ENCODE measurements at places on chromosomes 5 and 9. TPM values are rescaled to one million over a fixed set of nuclear protein-coding genes. Genes with fewer than 3 reads are reported as not detected.

GRCh38 chr5:106459541-106459940 lies 1211.2 kb downstream of the EFNA5 start:
- DNase-seq: no peak

GABRA1 gene
- not detected for total RNA-seq

DNA sequence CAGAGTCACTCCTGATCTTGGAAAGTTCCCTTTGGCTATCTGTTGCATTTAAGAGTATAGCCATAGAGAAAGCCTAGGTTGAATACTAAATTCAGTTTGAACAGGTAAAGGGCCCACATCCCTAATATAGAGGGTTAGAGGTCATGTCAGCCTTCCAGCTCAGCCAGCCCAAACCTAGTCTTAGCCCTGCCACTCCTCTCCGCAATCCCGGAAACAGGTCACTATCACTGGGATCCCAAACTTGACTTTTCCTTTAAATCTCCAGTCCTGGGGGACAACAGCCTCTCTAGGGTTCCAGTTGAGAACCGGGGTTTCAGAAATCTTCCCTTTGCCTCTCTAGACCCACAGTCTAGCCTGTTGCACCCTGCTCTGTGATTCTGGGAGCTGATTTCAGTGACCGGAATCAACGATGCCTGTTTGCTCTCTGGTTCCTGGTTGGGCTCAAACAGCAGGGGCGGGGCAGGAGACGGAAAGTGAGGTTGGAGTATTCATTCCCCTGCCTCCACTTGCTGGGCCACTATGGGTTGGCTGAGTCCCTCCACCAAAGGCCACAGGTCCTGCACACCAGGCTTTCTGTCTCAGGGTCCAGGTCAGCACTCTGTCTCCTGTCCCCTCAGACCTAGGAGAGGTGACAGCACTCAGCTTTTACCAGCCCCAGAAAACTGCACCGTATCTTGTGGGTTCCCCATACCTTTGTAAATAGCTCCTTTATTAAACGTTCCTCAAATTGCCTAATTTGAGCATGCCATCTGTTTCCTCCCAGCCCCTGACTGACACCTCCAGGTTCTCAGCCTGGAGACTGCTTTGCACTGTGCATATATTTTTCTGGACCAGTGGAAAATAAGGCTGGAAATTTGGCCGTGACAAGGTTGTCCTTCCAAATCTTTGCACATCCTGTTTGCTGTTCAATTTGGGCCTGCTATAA lies 23.8 kb upstream of the CPEB4 start:
- DNase-seq: no peak

FXN gene
- total RNA-seq: 11.8 TPM

DNA sequence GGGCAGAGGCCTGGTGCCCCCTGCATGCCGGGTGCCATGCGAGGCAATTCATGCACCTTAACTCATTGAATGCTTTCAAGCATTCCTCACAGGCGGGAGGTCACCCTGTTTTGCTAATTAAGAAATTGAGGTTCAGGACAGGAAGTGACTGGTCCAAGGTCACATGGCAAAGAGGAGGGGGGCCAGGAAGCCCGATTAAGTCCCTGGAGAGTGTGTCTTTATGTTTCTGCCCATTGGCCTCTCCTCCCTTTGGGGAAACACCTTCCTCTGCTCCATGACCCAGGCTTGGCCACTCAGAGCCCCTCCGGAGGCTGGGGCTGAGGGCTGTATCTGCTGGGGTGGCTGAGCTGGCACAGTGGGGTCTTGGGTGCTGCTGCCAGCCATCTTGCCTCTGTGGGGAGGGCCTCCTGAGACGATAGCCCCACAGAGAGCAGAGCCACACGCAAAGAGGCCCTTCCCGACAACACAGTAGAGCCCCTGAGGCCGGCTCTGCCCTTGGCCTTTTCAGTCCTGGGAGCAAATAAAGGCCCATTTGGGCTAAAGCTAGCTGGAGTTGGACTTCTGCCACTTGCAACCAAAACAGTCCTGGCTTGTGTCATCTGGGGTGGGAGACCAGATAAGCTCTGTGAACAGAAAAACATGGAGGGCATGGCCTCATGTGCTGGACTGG lies 90.8 kb upstream of the NEURL1B start:
- no peak for DNase-seq

DNA sequence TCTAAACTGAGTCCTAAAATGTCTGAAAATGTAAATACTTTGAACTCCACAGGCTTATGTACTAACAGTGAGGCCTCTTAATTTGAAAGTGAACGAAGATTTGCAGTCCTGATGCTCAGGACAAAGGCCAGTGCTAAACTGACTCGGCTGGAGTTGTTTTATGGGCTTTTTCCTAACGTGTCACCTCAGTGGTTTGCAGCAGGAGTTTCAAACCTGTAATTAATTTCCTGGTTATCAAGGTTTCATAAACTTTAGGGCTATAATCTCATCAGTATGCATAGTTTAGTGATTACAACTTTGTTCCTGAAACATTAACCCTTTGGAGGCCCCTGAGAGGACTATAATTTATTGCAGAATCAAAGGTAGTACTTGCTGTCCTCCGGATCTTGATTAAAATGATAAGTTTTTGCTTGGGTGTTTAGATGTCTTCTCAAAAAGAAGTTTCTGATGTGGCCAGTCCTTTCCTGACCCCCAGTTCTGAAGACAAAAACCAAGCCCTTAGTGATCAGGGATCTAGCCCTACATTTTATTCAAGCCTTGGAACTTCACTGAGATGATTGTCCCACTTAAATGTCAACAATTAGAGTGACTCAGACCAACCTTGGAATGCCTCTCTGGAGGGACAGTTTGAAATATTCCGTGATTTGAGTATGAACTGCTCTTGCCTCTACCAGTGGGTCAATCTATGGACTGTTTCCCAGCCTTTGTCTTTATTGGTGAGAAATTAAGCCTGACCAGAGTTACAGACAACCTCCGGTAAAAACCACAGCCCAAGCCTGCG lies 11.1 kb upstream of the S100Z start:
- DNase-seq: no peak

- DNase-seq: peak; percentile 67
Measured at GRCh38 chr5:159645179-159645846, 271.0 kb upstream of the ADRA1B start.

- no peak for DNase-seq
Measured at GRCh38 chr5:127561254-127561653, 43.8 kb downstream of the PRRC1 start.

DNA sequence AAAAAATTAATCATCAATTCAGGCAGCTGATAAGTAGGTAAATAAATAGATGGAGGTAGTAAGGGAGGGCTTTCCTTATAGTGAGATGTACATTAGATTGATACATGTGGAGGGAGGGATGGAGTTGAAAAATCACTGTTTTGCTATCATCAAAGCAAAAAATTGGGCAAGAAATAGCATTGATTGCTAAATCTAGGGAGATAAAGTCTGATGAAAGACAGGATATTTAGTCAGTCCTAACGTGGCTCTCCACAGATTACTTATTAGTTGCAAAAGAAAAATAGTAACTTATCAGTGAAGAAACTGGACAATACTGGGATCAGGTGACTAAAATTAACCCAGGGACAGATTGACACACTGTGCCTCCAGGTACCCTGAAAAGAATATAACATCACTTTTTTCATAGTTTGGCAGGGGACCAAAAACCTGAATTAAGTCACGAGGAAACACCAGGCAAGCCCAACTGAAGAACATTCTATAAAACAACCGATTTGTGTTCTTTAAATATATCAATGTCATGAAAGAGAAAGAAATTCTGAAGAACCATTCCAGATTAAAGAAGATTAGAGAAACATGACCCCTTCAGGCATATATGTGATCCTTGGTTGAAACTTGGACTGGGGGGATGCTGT lies 27.1 kb upstream of the GOLPH3 start:
- no peak for DNase-seq

DNA sequence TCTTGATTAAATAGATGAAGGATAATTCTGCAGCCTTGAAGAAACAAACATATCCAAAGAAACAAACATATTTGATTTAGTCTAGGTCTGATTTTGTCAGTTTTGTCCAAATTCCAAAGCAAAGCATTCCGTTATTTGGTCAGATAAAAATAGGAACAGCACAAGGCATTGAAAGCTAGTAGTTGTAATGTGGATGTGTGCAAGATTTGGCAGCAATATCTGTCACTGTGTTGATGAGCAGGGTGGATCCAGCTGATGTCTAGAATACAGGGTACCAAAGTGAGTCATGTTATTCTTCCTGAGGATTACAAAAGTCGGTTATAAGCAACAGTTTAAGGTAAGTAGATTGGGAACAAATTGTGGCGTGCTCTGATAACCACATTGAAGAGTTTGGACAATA lies 69.3 kb upstream of the PLPPR1 start:
- no peak for DNase-seq

- DNase-seq: no peak
Measured at GRCh38 chr9:80811656-80812055, 877.7 kb downstream of the TLE1 start.

DNA sequence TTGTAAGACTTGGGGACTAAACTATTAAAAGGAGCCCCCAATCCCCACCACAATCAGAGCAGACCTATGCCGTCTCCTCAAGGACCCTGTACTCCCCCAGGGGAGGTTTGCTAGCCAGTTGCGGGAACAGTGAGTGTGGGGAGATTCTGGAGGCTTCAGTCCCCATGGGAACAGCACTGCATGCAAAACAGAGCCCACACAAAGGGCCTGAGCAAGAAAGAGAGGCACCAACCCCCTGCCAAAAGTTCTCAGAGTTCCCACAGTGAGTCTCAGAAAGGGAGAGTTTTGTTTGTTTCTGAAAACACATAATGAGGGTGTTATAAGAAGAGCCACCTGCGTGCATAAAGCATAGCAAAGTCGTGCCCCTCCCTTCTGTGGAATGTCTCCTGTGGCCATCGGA lies 56.6 kb downstream of the CFAP90 start:
- no peak for DNase-seq

DDX4 gene
- not detected for total RNA-seq
